ENCODE measurements at places on chromosomes 2 and 18.

DNA sequence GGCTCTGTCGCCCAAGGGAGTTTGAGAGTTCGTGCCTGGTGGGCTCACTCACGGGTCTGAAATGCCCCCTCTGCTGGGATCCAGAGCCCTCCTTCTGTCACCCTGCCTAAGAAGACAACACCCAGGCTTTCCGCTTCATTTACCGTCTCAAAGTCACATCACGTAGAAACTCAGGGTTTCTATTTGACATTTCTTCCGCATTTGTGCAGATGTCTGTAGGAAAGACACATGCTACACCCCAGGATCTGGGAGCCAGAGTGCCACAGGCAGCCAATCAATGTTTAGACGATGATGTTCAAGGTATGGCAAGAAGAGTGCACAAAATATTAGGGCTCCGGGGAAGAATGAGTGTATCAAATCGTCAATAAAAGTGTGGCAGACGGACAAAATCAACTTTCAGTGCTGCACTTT is 24.4 kb upstream of the ACKR3 start:
- no peak for DNase-seq

GRCh38 chr2:205198140-205198525 is 484.2 kb upstream of the NRP2 start:
- no peak for DNase-seq

DNA sequence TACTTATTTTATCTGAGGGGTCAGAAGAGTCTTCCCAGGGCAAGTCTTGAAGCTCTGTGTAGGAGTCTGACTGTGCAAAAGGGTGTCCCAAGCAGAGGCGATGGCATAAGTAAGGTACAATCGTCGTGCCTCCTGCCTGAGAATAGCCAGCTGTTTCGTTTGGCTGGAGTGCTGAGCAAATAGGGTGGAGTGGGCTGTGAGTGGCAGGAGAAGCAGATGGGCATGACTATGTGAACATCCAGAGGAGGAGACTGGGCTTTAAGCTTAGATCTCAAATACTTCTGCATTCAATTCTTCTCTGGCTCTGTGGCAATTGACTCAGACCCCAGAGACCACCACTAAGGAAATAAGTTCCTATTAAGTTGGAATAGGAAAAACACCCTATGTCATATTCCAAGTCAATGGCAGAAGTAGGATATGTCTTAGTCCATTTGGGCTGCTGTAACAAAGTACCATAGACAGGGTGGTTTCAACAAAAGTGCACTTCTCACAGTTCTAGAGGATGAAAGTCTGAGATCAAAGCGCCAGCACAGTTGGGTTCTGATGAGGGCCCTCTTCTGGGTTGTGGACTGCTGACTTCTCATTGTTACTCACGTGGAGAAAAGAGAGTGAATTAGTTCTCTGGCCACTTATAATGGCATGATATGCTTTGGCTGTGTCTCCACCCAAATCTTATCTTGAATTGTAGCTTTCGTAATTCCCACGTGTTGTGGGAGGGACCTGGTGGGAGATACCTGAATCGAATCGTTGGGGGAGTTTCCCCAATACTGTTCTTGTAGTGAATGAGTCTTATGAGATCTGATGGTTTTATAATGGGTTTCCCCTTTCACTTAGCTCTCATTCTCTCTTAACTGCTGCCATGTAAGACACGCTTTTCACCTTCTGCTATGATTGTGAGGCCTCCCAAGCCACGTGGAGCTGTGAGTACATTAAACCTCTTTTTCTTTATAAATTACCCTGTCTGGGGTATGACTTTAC is 120.2 kb downstream of the LPIN1 start:
- DNase-seq = no peak

- no peak for DNase-seq
These were observed 30.2 kb downstream of the UGP2 start for GRCh38 chr2:63871864-63872263.

GRCh38 chr2:69652206-69652605 is 8.7 kb upstream of the AAK1 start:
- no peak for DNase-seq

DNA sequence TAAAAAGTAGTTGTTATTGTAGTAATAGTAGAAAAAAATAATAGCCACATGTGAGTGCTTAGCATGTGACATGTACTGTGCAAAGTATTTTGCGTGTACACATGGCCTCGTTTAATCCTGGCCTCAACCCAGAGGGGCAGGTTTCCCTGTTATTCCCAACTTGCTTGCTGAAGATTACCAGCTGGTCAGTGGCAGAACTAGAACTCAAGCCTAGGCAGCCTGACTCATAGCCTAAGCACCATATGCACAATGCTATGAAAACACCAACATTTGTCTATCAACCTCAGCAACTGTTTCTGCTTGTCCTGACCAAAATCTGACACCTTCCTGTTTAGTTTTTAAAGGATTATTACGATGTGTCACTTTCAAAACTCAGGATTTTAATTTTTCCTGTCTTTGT is 234.9 kb upstream of the SMAD7 start:
- no peak for DNase-seq

GRCh38 chr2:217010173-217010572 is 150.3 kb upstream of the TNP1 start:
- no peak for DNase-seq

- DNase-seq = no peak
These were observed 125.3 kb downstream of the SLC4A3 start for GRCh38 chr2:219752726-219753125.

GRCh38 chr2:220077488-220077887 is 450.1 kb downstream of the SLC4A3 start:
- no peak for DNase-seq

GRCh38 chr2:23554054-23554697 is 169.2 kb downstream of the KLHL29 start:
- no peak for DNase-seq

DNA sequence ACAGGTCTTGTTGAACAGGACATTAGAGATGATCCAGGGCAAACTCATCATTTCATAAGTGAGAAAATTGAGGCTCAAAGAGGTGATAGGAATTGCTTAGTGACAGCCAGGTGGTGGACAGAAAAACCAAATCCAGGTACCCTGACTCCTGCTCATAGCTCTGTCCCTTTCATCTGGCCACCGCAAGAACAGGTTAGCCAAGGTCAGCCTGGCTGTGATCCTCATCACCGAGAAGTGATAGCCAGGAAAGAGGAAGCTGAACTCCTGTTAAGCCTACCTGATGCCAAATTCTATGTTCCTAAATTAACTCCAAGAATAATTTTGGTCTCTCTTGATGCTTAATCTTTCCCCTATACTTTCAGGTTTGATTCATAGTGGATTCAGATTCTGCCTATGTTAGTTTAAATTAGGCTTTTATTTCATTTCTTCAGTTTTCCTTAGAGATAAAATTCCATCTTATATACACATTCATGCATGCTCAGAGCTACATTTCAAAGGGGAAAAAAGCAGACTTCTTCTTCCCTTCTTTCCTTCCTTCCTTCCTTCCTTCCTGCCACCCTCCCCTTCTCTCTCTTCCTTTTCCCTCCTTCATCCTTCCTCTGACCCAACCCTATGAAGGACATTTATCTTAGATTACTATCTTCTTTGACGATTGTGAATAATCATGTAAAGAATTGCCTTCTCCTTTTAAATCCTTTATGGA is 17.3 kb upstream of the CRIM1 start:
- DNase-seq = no peak

DNA sequence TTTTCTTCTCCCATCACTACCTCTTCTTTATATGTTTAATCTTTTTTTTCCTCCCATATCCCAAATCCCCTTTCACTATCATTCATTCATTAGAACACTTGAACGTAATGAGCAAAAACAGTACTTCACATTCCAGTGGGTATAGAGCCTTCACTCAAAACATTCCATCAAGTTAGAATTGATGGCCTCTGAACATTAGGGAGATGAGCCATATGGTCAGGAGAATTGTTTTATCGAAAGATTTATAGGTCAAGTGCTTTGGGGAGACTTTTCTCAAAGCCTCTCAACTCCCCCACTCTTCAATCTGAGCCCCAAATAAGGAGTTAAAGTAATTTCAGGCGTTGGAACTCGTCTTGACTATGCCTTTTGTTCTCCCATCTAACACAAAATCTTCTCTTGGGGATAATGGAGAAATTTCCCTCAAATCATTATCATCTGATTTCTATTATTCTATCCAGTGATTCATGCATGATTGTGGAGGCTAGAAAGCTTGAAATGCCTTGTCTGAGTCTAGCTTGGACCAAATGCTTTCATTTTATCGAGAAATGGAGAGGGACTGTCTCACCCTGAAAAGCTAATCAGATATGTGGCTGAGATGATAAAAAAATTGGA is 79.2 kb downstream of the KIAA2012 start:
- no peak for DNase-seq

DNA sequence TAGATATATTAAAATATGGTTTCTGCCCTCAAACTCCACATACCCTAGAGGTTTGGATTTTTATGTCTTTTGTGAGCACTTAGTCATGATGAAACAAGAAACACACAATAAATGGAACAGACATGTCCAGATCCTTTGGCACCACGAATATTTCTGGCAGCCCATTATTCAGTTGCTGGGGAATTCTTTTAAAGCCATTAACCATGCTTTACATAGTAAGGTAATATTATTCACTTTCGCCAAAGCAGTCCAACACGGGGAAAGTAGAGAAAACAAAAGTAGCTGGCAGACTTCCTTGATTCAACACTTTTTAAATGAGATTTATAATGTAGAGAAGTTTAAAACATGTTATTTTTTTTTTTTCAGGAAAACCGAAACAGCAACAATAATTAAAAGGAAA is 235.4 kb downstream of the PIEZO2 start:
- no peak for DNase-seq

- no peak for DNase-seq
These were observed 19.5 kb upstream of the ERCC3 start for GRCh38 chr2:127313406-127313805.

DNA sequence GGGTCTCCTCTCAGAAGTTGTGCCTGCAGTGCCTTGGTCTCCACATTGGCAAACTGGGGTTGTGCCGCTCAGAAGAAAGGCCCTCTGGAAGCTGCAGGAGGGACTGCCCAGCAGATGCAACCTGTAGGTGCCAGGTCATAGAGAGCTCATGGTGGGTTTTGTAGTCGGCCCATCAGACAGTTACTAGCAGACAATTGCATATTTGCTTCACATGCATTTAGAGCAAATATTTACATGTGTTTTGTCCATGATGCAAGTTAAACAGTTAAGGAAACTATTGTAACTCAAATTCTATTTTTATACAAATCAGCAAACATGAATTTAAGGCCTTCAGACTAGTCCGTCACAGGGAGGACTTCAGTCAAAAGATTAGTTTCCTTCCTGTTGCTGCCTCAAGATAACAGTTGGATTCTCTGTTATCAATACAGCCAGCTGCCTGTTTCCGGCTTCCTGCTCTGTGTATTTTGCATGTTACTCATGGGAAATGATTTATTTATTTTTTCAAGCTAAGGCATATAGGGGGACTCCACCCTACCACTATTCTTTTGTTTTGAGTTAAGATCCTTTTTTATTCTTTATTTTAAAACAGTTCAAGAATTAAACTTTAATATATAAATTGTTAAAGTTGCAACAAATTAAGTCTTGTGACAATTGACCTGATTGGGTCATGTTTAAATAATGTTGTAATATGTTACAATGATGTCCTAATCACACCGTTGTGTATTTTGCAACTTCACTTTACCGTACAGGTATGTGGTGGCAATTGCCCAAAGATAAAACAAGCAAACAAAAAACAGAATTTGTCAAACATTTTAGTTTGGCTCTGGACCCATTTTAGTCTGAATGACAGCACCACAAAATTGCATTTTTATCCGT is 133.5 kb downstream of the SPTBN1 start:
- DNase-seq = no peak

DNA sequence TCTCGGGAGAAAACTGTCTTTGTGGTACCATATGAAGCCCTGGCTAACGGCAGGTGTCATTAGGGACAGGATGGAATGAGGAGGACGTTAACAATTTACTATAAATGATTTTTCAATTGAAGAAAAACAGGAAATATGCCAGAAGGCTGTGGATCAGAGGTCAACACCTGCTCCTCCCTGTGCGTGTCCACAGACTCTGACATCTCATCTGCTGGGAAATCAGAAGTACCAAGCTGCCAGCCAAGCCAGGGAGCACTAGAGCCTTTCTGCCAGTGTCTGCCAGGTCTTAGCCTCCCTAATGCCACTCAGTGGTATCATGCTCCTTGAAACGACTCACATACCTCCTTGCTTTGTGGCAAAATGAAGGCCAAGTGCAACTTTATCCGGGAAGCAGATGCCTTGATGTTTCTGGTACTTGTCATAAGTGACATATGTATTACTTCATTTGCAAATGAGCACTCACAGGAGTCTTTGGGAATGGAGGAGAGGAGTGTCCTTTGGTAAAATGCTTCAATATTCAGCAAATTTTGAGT is 541.1 kb downstream of the SATB2 start:
- no peak for DNase-seq
